ENCODE measurements at places on chromosomes 12 and 14.

- no peak for DNase-seq
These were observed 953 bp upstream of the NXPH4 start for GRCh38 chr12:57215668-57216013.

- no peak for DNase-seq
These were observed 250.6 kb downstream of the DAD1 start for GRCh38 chr14:22338381-22338780.

GRCh38 chr14:73027546-73027945 lies 640 bp upstream of the ZFYVE1 start:
- DNase-seq: no peak

DNA sequence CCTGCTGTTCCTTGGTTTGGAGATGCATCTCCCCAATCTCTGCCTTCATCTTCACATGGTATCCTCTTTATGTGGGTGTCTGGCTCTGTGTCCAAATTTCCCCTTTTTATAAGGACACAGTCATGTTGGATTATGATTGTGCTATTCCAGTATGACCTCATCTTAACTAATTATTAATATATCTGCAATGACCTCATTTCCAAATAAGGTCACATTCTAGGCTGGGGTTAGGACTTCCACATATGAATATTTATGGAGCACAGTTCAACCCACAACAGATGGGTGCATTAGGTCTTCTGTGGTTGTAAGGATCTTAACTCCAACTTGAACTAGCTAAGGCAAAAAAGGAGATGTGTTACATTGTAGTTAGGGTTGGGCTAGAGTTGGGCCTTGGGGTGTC lies 69.4 kb downstream of the ADCK1 start:
- no peak for DNase-seq

DNA sequence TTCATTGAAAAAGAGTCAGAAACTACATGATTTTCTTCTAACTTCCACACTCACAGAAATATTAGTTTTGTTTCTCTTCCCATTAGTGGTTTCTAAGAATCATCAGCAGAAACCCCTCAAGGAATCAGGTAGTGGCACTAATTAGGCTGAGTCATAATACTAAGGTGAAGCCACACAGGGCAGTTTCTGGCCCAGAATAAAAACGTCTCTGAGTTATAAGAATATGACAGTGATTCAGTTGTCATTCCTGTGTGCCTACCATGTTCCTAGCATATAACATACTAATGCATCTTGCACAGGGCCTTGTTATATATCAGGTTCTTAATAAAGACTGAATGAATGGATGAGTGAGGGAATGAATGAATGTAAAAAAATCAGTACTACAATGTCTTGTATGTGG lies 206.0 kb upstream of the PLEKHG7 start:
- DNase-seq: no peak

GRCh38 chr14:103343164-103343879 lies 9.3 kb downstream of the EIF5 start:
- no peak for DNase-seq

DNA sequence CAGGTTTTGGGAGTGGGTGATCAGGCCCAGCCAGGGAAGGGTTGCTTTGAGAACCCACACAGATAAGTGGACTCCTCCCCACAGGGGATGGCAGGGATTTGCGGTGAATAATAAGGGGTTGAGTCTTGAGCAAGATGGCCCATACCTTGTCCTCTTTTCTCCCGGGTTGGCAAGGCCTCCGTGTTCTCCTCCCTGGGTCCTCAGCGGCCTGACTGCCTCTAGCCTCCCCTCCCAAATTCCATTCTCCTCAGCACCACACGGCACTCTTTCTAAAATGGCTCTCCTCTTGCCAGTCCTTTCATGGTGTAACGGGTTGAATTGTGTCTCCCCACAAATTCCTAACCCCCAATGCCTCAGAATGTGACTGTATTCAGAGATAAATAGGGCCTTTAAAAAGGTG lies 70.0 kb downstream of the CHST11 start:
- no peak for DNase-seq

DNA sequence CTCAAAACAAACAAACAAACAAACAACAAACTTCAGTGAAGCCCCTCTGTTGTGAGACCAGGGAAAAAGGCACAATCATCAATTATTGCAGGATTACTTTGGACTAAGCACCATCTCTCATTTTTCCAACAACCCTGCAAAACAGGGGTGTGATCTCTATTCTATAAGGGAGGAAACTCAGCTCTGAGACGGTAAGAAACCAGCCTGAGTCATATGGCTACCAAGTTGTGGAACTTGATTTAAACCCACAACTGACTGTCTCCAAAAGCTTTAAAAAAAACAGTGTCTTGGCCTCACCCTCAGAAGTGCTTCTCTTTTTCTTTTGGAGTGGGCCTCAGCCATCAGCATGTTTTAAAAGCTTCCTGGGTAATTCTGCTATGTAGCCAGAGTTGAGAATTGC lies 49.8 kb downstream of the RIN3 start:
- peak; percentile 53 for DNase-seq

- no peak for DNase-seq
These were observed 21.5 kb downstream of the PPTC7 start for GRCh38 chr12:110561471-110562201.

DNA sequence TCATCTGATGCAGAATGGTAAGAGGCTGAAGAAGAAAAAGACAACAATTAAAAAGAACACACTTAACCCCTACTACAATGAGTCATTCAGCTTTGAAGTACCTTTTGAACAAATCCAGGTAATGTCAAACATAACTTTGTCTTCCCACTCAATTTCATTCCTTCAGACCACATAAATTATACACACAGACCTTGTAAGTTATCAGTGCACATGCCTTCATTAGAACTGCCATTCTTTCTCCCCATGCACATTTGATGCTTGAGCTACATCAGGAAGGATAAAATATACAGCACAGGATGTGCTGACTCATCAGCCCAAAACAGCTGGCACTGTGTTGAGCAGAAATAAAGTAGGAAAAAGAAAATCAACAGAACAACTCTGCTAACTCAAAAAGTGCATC lies 246.7 kb downstream of the PAWR start:
- peak; percentile 69 for DNase-seq

- no peak for DNase-seq
These were observed 73.6 kb downstream of the RFLNA start for GRCh38 chr12:124368421-124369032.

DNA sequence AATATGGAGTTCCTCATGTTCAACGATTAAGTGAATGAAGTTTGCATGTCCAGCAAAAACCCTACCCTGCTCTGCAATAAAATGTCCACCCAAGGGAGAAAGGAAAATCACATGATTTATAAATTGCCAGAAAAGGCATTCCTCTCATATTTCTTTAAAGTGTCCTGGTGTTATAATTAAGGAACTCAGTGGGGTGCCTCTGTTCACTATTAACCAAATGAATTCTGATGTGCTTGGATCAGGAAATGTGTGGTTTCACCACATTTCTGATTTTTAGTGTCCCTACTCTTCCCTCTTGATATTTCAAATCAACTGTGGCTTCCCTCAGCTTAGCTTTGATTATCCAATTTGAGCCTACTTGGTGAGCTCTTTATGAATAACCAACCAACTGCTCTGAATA lies 208.1 kb downstream of the PHLDA1 start:
- peak; percentile 58 for DNase-seq

- no peak for DNase-seq
These were observed 168.8 kb downstream of the KIF26A start for GRCh38 chr14:104307246-104307626.

DNA sequence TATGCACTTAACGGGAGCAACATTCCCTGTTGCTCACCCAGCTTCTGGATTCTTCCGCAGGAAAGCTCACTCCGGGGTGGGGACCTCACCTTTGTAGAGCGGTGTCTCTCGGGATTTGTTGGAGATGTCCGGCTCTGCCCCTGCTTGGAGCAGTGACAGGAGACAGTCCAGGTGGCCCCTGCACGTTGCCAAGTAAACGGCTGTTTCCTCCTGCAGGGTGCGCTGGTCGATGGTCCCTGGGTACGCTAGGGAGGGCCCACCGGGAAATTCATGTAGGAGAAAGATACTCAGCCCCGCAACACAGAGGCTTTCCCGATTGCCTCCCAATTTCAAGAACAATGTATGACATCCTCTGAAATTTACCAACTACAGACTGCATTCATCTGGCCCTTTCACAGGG lies 23.1 kb downstream of the ASB2 start:
- no peak for DNase-seq

GRCh38 chr14:101126731-101127130 lies 223.2 kb upstream of the RTL1 start:
- DNase-seq: no peak

Data from astrocyte of the spinal cord (primary cell).